ENCODE measurements at places on chromosomes 13 and 19.

GRCh38 chr13:23020246-23020843 is 160.4 kb upstream of the SGCG start:
- peak; percentile 34 for DNase-seq

DNA sequence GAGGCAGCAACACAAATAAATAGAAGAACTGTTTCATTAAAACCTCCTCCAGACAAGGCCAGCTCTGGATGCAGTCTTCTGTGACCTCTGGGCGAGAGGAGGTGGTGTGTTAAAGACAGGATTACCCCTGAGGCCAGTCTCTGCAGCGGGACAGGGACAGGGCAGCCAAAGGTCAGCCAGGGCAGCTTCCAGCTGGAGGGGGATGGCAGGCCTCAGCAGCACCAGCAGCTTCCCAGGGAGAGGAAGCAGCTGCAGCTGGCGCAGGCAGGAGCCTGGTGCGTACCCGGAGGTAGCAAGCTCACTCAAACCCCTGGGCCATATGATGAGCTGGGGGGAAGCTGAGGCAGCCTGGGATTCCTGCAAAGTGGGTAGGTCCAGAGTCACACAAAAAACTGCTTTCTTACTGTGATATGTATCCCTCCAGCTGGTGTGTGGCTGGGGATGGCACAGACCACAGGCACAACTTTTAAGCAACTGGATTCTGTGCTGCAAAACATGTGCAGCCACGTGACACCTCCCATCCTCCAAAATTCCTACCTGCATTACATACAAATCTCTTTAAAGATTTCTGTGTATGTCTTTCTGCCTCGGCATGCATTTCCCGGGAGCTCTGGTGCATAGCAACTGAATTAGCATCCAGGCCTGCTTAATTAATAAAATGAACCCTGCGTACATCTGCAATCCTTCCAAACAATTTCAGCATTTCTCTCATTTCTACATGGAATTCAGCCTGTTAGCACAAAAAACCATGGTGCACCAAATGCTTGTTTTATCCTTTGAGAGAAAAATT is 238.3 kb upstream of the MAB21L1 start:
- DNase-seq = no peak

DNA sequence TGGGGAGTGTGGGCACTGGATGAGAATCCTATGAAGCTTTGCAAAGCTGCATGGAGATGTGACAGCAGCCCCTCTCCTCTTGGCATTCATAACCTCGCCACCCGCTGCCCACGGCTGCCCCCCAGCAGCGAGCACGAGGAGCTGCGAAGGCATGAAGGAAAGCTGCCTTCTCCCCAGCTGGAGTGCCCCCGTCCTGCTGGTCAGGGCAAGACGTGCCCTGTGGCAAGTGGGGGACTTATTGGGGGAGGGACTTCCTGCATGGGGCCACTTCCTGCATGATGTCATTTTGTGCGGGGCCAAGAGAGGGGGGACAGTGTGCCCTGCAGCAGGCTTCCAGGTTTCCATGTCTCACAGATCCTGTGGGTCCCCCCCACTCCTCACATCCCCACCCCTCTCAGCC is 85.9 kb downstream of the TSHZ3 start:
- no peak for DNase-seq

DNA sequence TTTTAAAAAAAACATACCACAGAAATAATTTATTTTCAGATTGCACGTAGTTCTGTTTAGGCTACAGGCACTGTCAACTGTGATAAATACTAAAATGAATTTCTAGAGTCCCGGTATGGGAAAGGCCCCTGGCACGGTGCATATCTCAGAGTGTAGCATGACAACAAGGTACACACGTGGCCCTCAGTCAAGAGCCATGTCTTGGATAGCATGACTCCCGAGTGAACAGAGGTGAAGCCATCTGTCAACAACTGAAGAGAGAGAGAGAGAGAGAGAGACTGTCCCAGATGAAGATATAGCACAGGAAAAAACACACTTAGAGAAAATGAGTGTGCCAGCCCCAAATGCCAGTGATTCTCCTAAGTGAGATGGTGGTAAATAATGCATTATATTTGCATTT is 297.5 kb downstream of the MYO16 start:
- DNase-seq = no peak

DNA sequence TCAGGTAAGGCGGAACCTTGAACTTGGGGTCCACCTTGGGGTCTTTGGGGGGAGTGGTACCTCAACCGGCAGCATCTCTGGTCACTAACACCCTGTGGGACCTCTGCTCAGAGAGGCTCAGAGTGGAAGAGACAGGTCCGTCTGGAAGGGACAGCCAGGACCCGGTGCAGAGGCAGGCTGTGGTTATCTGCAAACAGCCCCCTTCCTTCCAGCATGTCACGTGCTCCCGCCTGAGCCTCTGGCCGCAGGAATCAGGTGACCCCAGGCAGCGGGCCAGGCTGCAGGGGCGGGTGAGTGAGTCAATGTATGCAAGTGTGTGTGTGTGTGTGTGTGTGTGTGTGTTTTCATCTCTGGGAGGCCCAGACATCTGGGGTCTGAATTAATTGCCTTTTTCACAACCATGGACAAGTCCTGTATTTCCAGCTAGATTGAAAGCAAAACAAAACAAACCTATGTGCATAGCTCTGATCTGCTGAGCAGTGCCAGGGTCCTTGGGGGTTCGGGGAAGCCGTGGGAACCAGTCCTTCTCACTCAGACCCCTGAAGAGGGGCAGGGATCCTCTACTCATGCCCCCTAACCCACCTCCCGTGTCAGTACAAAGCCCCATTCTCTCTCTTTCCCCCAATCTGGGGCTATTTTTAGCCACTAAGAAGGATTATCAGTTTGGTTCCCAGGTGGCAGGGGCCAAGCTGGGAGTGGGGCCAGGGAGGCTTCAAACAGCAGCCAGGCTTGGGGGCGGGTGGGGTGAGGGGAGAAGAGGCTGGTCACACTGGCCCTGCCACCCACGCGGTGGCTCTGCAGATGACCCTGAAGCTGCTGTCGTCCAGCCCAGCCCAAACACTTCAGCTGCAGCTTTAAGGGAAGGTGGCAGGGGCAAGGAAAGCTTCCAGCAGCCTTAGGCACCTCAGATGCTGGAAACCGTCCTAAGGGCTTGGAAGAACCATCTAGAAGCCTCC is 31.4 kb downstream of the CERS4 start:
- peak; percentile 79 for DNase-seq

- no peak for DNase-seq
These were observed 2.3 kb downstream of the AMH start for GRCh38 chr19:2251106-2252054.

- no peak for DNase-seq
These were observed 108.6 kb downstream of the AKAP11 start for GRCh38 chr13:42380420-42381164.

GRCh38 chr13:52348071-52348470 is 57.9 kb downstream of the THSD1 start:
- no peak for DNase-seq

DNA sequence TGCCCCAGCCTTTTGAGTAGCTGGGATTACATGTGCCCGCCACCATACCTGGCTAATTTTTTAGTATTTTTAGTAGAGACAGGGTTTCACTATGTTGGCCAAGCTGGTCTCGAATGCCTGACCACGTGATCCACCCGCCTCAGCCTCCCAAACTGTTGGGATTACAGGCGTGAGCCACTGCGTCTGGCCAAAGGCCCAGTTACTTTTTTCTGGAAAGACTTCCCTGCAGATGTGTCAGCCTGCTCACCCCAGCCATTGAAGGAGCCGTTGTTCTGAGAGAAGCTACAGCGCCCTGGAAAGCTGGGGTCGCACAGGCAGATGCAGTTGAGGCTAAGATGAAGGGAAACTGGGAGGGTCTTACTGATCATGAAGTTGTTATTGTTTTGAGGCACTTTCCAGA is 7.9 kb upstream of the ZNF626 start:
- DNase-seq = no peak

GRCh38 chr19:10690341-10690781 is 10.9 kb upstream of the QTRT1 start:
- DNase-seq = no peak
